ENCODE measurements at places on chromosomes 12 and 14. TPM values are rescaled to one million over a fixed set of nuclear protein-coding genes. Genes with fewer than 3 reads are reported as not detected.

DNA sequence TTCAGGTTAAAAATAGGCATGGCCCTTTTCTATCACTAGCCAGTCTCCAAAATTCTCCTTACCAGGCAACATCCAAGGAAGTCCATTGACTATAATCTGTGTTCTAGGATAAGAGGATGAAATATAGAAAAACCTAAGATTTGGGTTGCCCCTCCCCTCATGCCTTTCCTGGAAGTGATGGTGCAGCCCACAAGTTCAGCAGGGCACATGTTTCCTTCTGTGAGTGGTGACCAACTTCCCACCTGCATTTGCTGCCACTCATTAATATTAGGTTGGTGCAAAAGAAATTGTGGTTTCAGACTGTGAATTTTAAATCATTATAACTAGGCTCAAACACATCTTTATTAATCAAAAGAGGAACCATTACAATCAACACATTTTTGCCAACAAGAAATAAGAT, 250.5 kb upstream of the FKBP4 start:
- no peak for DNase-seq

MARS1 gene
- 142 TPM for total RNA-seq

DNA sequence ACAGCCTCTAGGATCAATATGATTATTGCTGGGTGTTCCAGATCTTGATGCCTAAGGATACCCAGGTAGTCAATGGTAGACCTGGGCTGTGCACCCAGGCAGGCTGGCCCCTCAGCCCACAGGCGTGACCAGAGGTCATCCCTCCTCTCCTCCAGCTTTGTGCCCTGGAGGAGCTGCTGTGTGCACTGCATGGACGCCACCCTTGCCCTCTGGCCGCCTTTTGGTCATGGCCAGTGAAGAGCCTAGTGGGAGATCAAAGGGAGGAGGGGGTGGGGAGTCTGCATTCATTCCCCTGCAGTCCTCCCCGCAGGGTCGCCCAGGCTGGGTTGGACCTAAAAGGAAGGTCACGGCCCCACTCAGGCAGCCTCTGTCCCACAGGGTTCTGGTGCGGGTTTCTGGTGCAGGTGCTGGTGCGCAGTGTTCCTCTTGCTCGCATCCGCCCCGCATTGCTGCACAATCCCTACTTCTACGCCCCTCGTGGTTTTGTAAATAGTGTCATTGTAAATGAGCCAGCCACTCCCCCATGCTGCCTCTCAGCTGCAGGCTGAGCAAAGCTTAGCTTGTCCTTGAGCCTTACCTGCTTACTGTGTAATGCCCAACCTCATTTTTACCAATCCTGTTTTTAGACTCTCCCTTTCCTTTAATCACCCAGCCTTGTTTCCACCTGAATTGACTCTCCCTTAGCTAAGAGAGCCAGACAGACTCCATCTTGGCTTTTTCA, 55.3 kb downstream of the PSMA6 start:
- peak; percentile 69 for DNase-seq

HOTAIR gene
- total RNA-seq, result 2.0 TPM

DNA sequence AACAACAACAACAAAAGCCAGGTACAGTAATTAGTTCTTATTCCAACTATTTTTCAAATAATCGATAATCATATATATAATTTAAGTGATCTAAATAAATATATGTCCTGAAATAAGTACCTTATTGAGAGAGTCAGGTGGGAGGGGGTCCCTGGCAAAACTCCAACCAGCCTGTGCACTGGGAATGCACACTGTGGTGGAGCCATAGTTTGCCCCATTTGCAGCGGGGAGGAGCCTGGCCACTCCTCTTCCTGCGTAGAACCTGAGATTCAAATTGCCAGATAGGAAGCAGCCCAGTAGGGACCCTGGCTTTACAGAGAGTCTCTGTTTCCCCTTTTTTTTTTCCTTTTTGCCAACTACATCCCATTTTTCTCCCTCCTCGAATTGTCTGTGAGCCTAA, 26.4 kb downstream of the CPNE8 start:
- DNase-seq, result no peak

ACSM4 gene
- not detected for total RNA-seq

GRCh38 chr14:51660741-51661140, 9.0 kb downstream of the FRMD6 start:
- no peak for DNase-seq

PTPRR gene
- total RNA-seq, result 0.52 TPM

DNA sequence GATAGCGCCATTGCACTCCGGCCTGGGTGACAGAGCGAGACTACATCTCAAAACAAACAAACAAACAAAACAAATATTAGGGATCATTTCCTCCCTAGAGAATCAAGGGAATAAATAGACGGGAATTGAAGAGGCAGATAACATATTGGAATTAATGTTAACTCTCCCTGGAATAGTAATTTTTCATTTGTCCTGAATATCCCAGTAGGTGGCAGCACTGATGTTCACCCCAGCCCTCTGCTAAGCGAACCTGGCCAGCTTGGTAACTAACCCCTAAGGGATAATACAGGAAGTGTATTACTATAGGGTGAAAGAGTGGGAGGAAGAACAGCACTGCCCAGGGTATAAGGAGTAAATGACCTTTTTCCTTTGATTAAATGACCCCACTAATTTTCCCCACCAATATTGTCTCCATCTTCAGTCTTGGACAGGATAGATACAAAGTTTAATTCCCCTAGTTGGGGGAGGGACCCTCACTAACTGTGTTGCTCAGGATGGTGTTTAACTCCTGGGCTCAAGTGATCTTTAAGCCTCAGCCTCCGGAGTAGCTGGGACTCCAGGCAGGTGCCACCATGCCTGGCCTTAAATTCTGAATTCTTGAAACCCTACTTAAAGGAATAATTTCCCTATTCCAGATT, 40.5 kb downstream of the SLC2A14 start:
- DNase-seq, result peak; percentile 11

- no peak for DNase-seq
Observed at GRCh38 chr14:71686677-71687076, 245.6 kb upstream of the RGS6 start.

SLC6A12 gene
- total RNA-seq, result 1.0 TPM

TAS2R14 gene
- 5.5 TPM for total RNA-seq

- DNase-seq, result peak; percentile 65
Observed at GRCh38 chr14:99519931-99520421, 38.8 kb downstream of the CCNK start.

DNA sequence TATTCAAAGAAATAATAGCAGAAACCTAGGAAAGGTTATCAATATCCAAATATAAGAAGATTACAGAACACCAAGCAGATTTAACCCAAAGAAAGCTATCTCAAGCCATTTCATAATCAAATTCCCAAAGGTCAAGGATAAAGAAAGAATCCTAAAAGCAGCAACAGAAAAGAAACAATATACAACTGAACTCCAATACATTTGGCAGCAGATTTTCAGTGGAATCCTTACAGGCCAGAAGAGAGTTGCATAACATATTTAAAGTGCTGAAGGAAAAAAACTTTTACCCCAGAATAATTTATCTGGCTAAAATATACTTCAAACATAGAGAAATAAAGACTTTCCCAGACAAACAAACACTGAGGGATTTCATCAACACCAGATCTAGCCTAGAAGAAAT, 54.3 kb downstream of the DENND5B start:
- DNase-seq, result no peak

- DNase-seq, result no peak
Observed at GRCh38 chr12:119715268-119715620, 47.3 kb downstream of the PRKAB1 start.

KRT85 gene
- not detected for total RNA-seq

DNA sequence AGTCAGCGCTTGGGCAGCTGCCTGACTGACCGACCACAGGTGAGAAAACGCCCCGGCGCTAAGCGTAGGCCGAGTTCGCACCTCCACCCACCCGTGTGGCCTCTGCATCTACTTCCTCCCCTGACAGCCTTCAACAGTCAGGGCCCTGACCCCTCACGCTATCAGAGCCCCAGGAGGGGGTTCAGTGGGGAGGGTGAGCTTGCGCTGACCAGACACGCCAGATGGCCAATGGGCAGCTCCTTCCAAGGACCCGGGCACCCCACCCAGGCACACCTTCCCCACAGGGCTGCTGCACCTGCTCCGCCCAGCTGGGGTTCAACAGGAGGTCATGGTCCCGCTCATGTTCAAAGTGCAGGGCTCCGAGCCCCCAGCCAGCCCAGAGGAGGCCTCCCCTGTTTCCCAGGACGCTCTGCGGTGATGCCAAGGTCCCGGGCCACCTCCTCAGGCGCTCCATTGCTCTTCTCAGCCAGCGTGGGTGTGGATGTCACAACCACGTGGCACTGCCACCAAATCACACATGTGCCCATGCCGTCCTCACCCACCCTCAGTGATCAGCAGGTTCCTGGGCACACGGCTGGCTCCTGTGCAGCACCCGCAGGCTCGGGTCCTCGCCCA, 48.7 kb upstream of the BCL11B start:
- peak; percentile 78 for DNase-seq

- DNase-seq, result no peak
Observed at GRCh38 chr12:130838284-130838950, 633 bp downstream of the STX2 start.

TSPAN8 gene
- total RNA-seq, result 10.8 TPM

VASH1 gene
- 16.1 TPM for total RNA-seq
